Activated naive CD4-positive, alpha-beta T cell treated with anti-CD3 and anti-CD28 coated beads for 36 hours (primary cell): ENCODE measurements at places on chromosomes 3 and 15.

- peak; percentile 24 for DNase-seq
Observed at GRCh38 chr3:193962986-193963685, 172.8 kb upstream of the HES1 start.

GRCh38 chr3:108159865-108160264, 62.4 kb downstream of the IFT57 start:
- no peak for DNase-seq

- no peak for DNase-seq
Observed at GRCh38 chr3:27927882-27928281, 205.8 kb upstream of the EOMES start.

GRCh38 chr3:9244495-9245183, 4.8 kb downstream of the SRGAP3 start:
- DNase-seq: no peak

GRCh38 chr3:7733933-7734332, 767.7 kb upstream of the LMCD1 start:
- DNase-seq: no peak

DNA sequence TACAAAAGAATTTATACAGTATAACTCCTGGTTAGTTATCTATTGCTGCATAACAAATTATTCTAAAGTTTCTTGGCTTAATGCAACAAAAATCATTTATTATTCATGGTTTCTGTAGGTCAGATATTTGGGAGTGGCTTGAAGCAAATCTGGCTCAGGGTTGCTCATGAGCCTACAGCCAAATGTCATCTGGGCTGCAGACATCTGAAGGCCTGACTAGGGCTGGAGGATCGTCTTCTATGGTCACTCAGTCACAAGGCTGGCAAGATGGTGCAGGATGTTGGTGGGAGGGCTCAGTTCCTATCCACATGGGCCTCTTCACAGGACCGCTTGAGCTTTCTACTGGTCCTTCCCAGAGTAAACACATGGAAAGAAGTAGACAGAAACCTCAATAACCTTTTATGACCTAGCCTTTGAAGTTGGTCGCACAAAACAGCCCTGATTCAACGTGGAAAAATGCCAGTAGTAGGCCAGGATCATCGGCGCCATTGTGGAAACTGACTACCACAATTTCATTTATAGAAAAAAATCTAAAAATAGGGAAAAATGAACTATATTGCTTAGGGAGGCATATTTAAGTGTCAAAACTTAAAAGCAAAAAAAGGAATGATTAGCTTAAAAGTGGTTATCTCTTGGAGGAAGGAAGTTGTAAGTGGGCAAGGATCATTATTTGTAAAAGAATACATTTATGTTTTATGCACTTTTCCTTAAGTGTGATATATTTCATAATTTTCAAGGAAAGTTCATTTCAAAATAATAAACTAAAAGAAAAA, 9.9 kb upstream of the MITF start:
- DNase-seq: no peak

DNA sequence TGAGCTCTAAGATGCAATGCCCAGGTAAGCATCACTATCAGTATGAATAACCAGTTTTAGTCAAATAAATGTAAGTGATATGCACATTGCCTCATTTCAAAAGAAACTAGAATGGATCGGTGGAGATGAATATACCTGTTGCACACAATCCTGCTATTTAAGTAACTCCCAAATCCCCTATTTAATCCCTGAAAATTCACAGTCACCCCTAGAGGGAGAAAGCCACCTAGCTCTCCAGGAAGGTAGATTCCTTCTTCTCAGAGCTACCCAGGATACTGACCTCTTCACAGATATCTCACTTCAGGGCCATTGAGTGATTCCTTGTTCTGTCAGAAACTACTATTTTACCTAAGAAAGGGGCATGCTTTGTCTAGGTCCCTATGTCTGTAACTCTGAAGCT, 11.7 kb downstream of the LSAMP start:
- DNase-seq: no peak

DNA sequence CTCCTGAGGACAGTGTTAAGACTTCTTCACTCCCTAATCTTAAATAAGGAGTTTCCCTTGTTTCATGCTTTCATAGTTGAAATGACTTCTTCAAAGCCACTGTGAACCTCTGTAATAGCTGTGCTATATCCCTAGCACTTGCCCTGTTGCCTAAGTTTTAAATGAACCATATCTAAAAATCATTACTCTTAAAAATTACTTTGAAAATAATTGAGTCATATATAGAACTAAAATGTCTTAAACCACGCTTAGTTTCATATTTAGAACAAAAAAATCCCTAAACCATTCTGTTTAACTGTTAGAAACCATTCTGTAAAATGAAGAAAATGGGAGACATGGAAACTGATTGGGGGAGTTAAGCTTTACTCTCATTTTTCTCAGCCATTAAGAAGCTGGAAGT, 29.8 kb downstream of the DNAJC19 start:
- DNase-seq: no peak

- no peak for DNase-seq
Observed at GRCh38 chr3:2268779-2269178, 170.1 kb downstream of the CNTN4 start.

GRCh38 chr3:66390013-66390412, 110.8 kb downstream of the LRIG1 start:
- no peak for DNase-seq

GRCh38 chr15:69435985-69436384, 16.6 kb upstream of the RPLP1 start:
- DNase-seq: no peak

GRCh38 chr3:7209098-7209497, 348.2 kb downstream of the GRM7 start:
- DNase-seq: no peak

GRCh38 chr15:93028632-93029213, 60.3 kb downstream of the RGMA start:
- peak; percentile 38 for DNase-seq

- DNase-seq: peak; percentile 13
Observed at GRCh38 chr3:145776782-145777408, 384.1 kb downstream of the PLOD2 start.

DNA sequence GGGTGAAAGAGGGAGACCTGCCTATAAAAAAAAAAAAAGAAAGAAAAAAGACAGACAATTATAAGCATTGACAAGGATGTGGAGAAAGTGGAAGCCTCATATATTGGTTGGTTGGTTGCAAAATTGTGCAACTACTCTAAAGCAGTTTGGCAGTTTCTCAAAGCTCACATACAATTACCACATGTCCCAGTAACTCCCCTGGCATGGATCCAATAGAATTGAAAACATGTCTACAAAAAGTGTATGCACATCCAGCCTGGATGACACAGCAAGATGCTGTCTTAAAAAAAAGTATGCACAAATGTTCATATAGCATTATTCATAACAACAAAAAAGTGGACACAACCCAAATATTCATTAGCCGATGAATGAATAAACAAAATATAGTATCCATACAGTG, 19.5 kb downstream of the SETMAR start:
- DNase-seq: no peak

- no peak for DNase-seq
Observed at GRCh38 chr3:139394116-139394515, 4.7 kb upstream of the COPB2 start.

DNA sequence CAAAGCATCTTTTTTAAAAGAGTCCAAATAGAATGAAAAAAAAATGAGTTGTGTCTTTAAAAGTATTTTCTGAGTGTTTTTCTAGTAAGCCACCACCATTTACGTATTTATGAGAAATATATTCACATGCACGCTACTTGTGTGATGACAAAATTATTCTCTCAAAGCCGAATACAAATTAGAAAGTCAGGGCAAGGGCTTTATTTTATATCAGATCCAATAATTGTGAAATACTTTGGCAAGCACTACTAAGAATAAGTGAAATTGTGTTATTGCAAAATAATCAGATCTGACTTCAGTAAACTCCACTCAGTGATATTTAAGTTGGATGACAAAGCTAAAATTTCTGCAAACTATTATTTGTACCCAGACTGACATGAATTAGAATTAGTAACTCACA, 589.3 kb upstream of the KCNMB2 start:
- DNase-seq: no peak

DNA sequence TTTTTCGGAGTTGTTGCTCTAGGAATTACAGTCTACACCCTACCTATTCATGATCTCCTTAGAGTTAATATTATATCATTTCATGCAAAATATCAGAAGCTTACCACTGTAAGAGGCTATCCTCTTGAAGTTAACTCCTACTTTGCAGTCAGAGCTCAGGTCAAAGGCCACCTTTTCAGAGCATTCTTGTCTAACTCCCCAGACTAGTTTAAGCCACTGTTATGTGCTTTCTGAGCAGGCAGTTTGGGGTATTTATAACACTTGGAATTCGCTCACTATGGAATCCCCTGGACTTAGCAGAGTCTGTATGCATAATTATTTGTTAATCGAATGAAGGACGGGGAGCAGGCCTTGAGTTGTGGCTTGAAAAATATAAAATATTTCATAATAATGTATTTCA, 21.7 kb downstream of the MED12L start:
- no peak for DNase-seq

DNA sequence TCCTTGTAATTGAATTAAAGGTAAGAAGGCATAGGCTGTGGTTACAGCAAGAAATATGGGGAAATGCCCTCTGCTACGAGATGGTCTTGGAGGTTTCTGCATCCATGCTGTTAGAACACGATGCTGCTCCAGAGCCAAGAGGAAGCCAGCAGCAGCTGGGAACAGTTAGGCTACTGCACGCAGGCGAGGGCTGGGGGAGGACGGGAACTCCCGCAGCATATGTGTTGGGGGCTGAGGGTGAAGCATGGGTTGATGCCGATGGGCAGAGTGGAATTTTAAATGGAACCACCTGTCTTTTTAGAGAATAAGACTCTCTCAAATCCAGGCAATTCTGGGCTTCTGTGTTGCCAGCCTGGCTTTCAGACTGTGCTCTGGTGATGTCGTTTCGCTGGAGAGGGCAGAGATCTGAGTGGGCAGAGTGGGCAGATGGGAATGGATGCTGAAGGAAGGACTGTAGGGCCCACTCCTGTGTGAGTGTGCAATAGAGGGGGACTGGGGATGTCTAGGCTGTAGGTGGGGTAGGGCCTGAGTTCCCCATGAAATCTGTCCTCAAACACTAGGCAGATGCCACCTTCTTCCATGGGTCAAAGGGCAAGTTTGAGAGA, 417.0 kb upstream of the TPM1 start:
- DNase-seq: no peak

DNA sequence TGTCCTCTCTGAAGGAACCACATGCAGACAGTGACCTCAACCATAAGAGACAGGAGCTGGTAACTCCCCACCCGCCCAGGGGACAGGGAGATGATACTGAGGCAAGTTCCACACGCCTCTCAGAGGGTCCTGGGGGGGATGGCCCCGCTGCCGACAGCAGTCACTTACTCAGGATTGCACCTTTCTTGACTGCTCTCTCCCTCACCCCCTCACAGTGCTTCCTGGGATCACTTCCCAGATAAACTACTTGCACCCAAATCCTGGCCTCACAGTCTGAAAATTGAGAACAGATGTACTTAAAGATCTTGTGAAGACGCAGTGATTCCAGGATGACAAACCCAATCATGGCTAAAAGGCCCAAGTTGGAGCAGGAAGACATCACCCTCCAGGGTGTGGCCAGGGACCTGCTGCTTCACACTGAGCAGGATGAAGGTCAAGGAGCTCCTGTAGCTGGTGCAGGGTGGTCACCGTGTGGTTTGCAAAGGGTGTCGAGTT, 207.6 kb downstream of the ADAMTS17 start:
- DNase-seq: no peak

DNA sequence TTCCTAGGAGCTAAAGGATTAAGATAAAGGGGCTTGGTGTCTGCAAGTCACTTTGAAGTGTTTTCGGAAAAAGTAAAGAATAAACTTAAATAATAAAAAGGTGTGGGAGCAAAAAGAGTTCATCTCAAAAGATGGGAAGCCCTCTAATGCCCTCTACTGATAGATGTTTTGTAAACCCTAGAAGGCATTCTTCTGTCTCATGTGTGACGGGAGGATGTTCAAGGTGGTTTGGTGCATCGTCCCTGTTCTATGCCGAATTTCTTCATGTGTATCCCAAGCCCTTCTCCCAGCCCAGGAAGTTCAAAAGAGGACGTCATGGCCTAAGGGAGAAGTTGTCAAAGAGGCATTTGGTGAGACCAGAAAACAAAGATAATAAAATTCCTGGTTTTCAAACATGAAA, 37.2 kb downstream of the CCK start:
- DNase-seq: no peak

DNA sequence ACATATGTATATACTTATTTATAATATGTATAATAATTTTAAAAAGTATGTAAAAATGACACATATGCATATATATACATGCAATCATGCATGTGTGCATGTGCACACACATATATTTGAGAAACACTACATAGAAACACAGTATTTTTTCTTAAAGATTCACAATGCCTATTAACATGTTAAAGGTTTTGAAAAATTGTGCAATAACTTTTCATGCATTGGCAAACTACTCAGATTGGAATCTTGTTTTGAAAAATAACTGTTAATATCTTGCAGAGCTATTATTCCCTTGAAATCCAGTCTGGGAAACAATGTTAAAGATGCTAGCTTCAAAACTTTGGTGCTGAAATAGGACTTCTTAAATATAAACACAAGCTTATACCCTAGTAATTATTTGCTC, 256.2 kb upstream of the P2RY1 start:
- no peak for DNase-seq

- DNase-seq: no peak
Observed at GRCh38 chr3:171804618-171805389, 5.5 kb downstream of the PLD1 start.

DNA sequence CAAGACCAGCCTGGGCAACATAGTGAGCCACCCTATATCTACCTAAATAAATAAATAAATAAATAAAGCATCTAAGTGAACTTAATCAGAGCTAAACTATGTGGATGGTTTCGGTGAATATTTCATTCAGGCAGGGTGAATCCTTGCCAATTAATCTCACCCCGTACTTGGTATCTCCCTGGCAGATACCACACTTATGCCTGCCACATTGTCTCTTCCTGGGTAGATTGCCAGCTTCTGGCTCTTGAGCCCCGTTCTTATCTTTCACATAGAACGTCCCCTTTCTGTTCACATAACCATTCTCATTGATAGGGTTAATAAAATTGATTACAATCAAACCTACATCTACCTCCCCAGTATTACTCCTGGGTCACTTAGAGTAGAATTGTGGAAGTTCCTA, 7.0 kb downstream of the SNAP23 start:
- no peak for DNase-seq

DNA sequence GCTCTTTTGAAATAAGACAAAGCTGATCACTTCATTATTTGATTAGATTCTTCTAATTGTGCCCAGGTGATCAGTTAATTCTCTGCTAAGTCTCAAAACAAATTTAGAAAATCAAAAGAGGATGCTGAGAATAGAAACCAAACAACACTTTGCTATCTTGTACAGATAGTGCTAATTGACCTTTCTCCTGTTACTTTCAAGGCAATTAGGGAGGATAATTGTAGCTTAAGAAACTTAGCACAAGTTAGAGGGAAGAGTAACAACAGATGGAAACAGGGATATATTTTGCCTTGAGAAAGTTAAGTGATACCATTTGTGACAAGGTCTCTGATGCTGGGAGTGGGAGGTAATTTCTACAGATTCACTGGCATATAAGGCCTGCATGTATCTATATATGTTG, 344.8 kb upstream of the GRM7 start:
- DNase-seq: no peak

GRCh38 chr15:57440799-57441198, 64.5 kb downstream of the CGNL1 start:
- no peak for DNase-seq
